Endodermal cell (in vitro differentiated cells): ENCODE measurements at places on chromosomes 16 and 17. TPM values are rescaled to one million over a fixed set of nuclear protein-coding genes. Genes with fewer than 3 reads are reported as not detected.

GRCh38 chr16:87135246-87136030 is 181.8 kb downstream of the C16orf95 start:
- no peak overlapping the region for H3K4me3 ChIP-seq
- H3K27ac ChIP-seq: no peak overlapping the region
- DNase-seq: peak; percentile 28
- no peaks in the 10 kb centered on the region for H3K36me3 ChIP-seq

DNA sequence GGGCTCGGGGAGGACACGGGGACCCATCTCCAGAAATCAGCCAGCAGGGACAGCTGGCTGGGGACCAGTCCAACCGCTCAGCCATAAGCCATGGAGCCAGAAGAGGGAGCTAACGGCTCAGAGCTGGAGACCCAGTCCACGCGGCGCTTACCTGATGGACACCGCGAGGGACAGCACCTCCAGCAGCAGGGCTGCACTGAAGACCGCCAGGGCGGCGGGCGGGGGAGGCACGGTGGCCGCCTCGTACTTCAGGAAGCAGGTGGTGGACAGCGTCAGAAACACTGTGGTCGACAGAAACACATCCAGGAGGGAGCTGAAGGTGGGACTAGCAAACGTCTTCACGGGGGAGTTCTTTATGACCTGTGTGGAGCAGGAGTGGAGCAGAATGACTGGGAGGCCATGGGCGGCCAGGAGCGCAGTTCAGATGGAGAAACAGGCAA is 102.6 kb upstream of the CREBBP start:
- no peaks in the 10 kb centered on the region for H3K36me3 ChIP-seq
- no peaks in the 10 kb centered on the region for H3K27me3 ChIP-seq
- no peak overlapping the region for H3K27ac ChIP-seq
- DNase-seq: peak; percentile 95

GRCh38 chr17:74873874-74874614 is 1.2 kb upstream of the FDXR start:
- H3K27ac ChIP-seq: no peak overlapping the region
- H3K36me3 ChIP-seq: peaks cover 3% of the 10 kb centered on the region
- H3K4me1 ChIP-seq: no peaks in the 10 kb centered on the region
- DNase-seq: no peak
- H3K27me3 ChIP-seq: no peaks in the 10 kb centered on the region

GRCh38 chr17:31294820-31295488 is 2.1 kb downstream of the OMG start:
- H3K4me3 ChIP-seq: no peak overlapping the region
- peaks cover 3% of the 10 kb centered on the region for H3K4me1 ChIP-seq
- DNase-seq: no peak
- no peaks in the 10 kb centered on the region for H3K27me3 ChIP-seq
- no peak overlapping the region for H3K27ac ChIP-seq

DNA sequence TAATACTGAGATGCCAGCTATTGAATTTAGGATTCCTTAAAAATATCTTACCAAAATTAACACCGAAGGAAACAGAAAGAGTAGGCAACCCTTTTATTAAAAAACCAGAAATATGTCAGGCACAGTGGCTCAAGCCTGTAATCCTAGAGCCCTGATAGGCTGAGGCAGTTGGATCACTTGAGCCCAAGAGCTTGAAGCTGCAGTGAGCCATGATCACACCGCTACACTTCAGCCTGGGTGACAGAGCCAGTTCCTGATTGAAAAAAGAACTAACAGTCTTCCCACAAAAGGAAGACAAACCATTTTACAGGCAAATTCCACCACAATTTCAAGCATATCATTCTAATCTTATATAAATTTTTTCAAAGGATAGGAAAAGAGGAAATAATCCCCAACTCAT is 15.6 kb downstream of the SLFN12 start:
- H3K27me3 ChIP-seq: no peaks in the 10 kb centered on the region
- no peaks in the 10 kb centered on the region for H3K4me1 ChIP-seq
- no peaks in the 10 kb centered on the region for H3K36me3 ChIP-seq
- H3K27ac ChIP-seq: no peak overlapping the region

GRCh38 chr16:10037751-10038150 is 144.5 kb downstream of the GRIN2A start:
- no peak overlapping the region for H3K4me3 ChIP-seq
- no peak for DNase-seq
- H3K27ac ChIP-seq: no peak overlapping the region
- peaks cover 4% of the 10 kb centered on the region for H3K27me3 ChIP-seq

DNA sequence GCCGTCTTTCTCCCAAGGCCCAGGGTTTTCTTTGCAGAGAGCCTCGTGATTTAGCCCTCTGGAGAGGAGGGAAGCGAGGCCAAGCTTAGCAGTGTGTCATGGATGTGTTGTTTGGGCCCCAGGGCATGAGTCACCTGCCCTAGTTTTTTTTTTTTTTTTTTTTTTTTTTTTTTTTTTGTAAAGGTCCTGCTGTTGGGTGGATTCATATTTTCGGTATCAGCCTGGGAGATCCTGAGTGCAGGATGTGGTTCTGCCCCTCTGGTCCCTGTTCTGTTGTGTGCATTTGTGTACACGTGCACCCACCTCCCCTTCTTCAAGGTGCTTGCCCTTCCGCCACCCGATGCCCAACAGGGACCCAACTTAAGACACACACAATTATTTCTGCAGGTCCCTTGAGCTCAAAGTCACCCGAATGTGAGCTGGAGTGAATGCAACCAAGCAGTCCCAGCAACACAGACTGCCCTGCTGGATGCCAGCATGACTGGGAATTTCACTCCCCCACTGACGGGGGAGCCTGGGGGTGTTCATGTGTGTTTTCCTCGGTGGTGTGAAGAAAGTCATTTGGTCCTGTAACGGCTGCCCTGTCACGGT is 265.8 kb upstream of the TNRC6C start:
- H3K27ac ChIP-seq: no peak overlapping the region
- no peaks in the 10 kb centered on the region for H3K36me3 ChIP-seq
- peaks cover 39% of the 10 kb centered on the region for H3K27me3 ChIP-seq
- DNase-seq: peak; percentile 42
- H3K4me1 ChIP-seq: no peaks in the 10 kb centered on the region

- H3K27me3 ChIP-seq: peaks cover 46% of the 10 kb centered on the region
- no peak overlapping the region for H3K27ac ChIP-seq
- no peaks in the 10 kb centered on the region for H3K4me1 ChIP-seq
Observed at GRCh38 chr17:40956401-40957254, 10.1 kb downstream of the KRT39 start.

The CCL7 gene
- total RNA-seq: not detected in 2 replicates

The NPIPB6 gene
- 1.8 to 4.5 TPM in 2 of 3 replicates, not detected in the other for total RNA-seq

The EIF3C gene
- 764 and 784 TPM in 2 replicates for total RNA-seq

The LYRM9 gene
- 8.3 to 9.1 TPM (median 8.6 TPM) in 3 replicates for total RNA-seq
